Stimulated activated CD4-positive, alpha-beta T cell treated with anti-CD3 and anti-CD28 coated beads, Interleukin-12 subunit alpha, Interleukin-12 subunit beta, amount 100 ng/mL, for 4 hours (primary cell): ENCODE measurements at places on chromosomes 11 and 22.

GRCh38 chr11:46055371-46055770, 65.9 kb downstream of the PHF21A start:
- DNase-seq, result no peak

DNA sequence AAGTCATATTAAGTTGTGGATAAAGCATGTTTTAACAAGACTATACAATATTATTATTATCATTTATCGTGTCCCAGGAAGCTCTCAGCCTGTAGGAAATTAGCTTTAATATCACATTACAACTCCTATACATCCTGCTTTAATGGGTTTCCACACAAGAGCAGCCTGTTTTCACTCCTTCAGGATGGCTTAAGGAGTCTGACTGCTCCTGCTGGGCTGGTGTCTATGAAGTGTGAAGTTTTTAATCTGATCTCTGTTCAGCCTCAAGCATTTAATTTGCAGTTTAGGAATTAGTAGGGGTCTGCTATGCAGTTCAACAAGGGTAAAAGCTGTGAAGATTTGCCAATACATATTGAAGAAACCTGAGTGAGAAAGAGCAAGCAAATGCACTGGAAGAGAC, 653.4 kb upstream of the LRRC4C start:
- no peak for DNase-seq

DNA sequence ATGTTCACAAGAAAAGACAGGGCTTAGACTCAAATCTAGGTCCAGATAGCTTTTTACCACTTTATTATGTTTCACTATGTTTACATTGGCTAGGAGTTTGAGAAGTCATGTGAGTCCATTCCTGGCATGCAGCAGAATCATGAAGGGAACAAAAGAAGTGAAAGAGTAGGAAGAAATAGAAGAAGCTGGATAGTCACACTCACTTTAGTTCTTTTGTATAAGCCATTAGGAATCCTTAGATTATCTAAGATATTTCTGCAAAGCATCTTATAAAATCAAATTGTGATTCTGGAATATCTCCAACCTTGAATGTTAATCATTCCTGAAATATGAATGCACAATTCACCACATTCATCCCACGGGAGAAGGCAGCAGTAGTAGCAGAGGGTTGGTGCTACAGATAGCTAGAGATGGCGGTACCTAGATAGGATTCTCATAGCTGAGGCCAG, 31.9 kb downstream of the MAML2 start:
- DNase-seq, result no peak

DNA sequence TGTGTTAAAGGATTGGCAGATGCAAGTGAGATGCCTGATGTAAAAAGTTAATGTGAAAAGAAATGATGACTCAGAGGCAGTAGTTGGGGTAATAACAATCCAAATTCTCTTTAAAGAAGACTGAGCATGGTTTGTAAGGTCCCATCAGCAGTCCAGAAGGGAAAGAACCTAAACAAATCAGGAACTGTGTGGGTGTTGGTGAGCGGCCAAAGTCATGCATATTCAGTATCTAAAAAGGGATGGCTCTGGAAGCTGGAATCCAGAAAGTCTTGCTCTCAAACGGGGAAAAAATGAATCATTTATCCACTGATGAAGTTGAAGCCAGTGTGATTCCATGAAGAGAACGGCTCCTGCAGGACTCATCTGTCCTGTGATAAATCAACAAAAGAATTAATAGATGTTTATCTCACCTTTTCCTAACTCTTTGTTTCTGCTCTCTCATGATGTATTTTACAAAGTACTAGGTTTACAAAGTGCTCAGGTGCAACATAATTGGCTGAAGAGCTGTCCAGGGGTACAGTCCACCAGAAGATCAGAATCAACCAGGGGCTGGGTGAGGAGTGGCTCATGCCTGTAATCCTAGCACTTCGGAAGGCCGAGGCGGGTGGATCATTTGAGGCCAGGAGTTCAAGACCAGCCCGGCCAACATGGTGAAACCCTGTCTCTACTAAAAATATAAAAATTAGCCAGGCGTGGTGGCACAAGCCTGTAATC, 20.5 kb upstream of the SORL1-AS1 start:
- DNase-seq, result no peak

GRCh38 chr11:128153697-128154048, 433.7 kb downstream of the ETS1 start:
- no peak for DNase-seq

GRCh38 chr11:126366064-126366822, 10.8 kb downstream of the ST3GAL4 start:
- no peak for DNase-seq

DNA sequence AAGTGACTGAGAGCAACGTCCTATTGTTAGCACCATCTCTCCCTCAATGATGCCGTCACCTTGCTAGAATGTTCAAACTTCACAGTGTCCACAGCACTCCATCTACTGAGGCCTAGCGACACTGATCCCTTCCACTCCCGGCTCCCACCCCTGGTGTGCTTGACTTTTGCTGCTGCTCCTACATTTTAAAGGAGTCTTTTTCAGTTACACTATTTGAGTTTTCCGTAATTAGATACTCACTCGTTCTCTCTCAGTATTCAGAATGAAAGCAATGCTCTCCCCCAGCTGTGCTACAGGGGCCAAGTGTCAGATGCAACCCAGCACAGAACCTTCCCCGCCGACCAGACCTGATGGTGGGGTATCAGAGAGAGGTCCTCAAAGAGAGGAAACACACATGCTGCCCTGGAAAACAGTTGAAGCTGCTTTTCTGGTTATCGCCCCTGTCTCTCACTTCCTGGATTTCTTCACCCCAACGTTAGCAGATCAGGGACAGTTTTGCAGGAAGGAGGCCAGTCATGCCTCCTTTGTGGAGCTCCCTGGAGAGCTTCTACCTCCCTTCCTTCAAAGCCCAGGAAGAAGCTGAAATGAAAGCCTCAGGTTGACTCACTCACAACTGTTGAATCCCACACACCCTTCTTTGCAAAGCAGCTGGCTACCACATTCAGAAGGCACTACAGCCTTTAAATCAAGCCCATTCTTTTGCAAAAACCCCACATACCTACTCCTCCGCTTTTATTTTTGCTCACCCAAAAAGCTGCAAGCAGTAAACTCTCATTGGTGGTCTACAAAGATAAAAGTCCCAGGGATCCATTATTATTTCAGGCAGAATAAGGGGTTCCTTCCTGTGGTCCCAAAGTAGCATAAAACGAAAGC, 23.5 kb downstream of the LARGE1 start:
- no peak for DNase-seq

GRCh38 chr11:117664897-117665296, 132.1 kb downstream of the DSCAML1 start:
- no peak for DNase-seq
